Activated CD4-positive, alpha-beta T cell treated with anti-CD3 and anti-CD28 coated beads, Interleukin-2, amount 50 U/mL, for 4 hours (primary cell): ENCODE measurements at places on chromosomes 1 and 21.

DNA sequence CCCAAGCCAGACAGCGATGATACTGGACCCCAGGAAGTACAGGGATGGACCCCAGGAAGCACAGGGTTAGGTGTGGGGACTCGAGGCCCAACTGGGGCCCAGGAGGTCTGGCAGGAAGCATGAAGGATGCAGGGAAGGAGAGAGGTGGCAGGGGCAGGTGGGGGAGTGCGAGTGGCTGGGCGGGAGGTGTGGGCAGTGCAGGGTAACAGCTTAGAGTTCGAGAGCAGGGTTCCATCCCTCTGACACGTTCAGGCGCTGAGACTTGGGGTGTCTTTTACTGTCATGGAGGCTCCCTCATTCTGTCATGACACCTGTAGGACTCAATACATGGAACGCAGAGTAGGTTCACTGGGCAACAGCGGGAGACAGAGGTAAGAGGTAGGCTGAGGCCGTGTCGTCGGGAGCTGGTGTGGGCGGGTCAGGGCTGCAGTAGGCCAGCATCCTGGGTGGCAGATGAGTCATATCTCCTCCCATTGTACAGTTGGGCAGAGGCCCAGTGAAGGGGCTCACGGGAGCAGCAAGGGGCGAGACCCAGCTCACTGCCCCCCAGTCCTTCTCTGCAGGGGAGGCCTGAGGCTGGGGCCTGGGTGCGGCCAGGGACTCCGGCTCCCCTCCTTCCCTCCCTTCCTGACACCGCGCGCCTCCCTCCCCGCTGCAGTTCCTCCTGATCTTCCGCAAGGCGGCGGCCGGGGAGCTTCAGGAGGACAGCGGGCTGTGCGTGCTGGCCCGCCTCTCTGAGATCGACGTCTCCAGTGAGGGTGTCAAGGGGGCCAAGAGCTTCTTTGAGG is 11.6 kb upstream of the CTRC start:
- no peak for DNase-seq

DNA sequence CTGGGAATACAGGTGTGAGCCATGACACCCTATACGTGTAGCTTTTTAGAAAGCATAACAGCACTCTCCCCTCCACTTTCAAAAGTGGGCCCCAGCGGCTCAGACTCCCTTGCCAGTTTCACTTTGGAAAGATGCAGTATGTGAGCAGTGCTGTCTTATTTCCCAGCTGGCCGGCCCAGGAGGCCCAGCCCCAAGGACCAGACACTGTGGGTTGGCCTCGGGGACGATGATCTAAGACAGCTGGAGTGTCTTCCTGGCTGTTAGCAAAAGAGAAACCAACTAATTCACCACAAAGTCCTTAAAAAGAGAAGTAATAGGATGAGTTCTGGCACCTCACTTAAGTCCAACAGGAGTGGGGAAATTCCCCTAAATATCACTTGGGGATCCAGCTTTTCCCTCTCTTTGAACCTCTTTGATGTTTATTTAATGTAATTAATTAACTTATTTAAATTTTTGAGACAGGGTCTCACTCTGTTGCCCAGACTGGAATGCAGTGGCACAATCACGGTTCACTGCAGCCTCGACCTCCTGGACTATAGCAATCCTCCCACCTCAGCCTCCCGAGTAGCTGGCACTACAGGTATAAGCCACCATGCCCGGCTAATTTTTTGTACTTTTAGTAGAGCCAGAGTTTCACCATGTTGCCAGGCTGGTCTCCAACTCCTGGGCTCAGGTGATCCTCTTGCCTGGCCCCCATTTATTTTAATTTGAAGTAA is 17.6 kb upstream of the CLIC4 start:
- no peak for DNase-seq

DNA sequence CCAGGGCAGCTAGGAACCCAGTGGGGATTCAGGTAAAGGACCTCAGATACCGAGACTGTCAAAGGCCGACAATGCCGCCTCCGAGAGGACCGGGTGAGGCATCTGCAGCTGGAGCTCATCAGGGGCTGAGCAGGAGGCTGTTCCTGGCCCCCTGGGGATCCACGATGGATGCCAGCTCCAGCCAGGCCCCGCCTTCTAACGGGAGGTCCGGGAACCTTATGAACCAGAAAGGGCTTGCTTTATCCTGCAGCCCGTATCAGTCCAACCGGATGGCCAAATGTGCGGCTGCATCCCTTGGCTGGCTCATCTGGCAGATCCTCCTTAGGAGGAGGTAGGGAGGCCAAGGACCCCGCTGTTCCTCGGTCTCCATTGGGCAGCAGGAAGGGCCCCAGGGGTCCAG is 32.0 kb downstream of the SLC45A1 start:
- no peak for DNase-seq

- no peak for DNase-seq
These were observed 618 bp downstream of the C1orf226 start for GRCh38 chr1:162381941-162382750.

GRCh38 chr1:44008259-44008658 is 16.9 kb downstream of the CCDC24 start:
- no peak for DNase-seq

DNA sequence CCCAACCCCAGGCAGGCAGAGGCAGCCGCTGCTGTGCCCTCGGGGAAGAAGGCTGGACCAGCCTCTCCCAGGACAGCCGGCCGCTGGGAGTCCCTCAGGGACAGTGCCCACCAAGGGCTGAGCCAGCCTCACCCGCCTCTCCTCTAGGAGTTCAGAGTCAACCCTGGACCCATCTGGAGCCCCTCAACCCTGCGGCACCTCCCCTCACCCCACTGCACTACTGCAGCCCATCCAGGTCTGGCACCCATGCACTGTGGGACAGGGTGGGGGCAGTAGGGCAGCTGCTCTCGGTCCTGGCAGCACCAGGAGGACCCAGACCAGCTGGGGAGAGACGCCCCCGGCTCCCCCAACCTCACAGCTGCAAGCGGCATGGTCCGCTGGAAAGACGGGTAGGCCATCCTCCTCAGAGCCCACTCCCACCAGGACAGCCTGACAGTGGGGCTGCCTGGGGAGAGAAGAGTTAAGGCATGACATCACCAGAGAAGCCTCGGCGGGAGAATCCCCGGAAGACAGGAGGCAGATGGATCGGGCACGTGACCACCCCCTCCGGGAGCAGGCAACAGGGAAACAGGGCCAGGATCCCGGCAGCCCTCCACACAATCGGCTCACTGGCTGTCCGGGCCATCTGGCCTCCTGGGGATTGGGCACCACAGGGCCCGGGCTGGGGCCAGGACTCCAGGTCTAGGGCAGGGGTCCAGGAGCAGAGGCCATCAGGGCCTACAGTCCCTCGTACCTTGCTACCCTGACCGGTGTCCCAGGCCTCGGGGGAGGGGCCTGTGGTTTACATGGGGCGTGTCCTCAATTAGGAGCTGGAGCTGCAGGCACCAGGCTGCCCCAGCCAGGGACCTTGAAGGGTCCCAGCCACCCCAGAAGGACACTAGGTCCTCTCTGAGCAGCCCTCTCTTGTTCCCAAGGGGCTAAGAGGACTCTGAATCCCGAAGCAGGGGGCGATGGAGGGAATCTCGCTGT is 3.1 kb downstream of the ACAP3 start:
- no peak for DNase-seq

DNA sequence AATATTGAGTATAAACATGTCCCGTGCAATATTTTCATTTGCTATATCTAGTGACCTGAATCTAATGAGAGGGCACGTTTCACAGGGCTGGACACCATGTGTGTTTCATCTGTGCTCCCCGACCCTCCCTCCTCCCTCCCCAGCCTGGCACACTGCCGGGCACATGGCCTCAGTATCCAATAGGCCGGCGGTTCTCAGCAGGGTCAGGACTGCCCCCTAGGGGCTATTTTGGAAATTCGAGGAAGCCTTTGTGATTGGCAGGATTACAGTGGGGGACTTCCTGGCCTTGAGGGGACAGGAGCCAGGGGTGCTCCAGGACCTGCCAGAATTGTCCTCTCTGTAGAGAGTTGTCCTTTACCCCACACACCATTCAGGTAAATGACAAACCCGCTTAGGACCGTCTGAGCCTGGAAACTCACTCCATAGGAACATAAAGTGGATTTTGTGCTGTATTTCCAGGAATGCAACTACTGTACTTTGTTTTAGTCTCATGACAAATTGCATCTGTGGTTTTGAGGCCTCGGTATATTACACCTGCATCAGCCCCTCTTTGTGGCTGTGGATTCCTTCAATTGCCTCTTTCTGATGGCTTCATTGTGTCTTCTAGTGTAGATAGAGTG is 109.5 kb upstream of the SIM2 start:
- DNase-seq: no peak
